Mesenchymal stem cell (in vitro differentiated cells and primary cell): ENCODE measurements at places on chromosomes 2 and 18.

DNA sequence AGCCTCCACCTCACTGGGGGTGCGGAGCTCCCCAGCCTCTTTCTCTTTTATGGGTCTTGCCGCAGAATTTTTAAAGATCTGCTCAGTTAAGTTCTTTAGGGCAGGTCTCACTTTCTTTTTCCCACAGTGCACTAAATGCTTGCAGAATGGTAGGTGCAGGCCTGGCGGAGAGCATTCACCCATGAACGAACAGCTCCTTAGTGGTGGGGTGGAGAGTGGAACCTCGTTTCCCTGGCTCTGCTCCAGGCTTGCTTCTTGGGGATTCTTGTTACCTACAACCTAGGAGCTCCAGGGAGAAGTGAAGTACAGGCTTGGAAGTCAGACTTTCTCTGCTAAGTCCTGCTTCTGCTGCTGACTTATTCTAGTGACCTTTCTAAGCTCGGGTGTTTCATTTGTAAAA is 70.3 kb upstream of the PXDN start:
- no peak for DNase-seq

DNA sequence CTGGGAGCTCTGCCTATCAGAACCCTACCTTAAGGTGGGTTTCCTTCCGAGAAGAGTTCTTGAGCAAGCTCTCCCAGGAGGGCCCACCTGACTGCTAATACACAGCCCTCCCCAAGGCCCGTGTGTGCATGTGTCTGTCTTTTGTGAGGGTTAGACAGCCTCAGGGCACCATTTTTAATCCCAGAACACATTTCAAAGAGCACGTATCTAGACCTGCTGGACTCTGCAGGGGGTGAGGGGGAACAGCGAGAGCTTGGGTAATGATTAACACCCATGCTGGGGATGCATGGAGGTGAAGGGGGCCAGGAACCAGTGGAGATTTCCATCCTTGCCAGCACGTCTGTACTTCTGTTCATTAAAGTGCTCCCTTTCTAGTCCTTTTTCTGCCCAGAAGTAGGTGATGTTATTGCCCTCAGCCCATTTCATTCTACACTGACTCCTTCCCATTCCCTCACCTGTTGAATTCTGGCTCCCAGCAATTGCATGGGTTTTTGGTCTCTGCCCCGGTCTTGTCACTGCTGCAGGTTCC is 6.5 kb downstream of the TMEM37 start:
- DNase-seq: no peak

DNA sequence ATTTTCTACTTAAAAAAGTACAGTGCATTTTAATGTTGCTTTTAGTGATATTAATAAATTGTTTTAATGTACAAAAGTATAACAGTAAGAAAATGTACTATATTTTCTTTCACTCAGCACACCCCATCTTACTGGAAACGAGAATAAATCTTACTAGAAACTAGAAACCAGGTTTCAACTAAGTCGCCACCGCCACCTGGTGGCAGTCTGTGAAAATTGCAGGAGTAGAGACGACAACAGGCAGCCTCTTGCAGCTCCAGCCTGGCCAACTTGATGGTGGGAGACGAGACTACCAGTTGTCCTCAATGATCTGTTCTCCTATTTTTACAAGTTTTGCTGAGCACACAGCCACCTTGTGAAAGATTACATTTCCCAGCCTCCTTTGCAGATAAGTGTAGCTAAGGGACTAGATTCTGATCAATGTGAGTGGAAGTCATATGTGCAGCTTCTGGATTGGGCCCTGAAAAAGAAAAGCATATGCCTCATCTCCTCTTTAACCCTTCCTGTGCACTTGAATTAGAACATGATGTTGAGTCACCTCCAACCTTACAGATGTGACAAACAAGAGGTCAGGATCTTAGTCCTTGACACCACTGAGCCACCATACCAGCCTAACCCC is 8.7 kb downstream of the OTOF start:
- peak; percentile 28 for DNase-seq

- no peak for DNase-seq
These were observed 15.8 kb upstream of the TRPM8 start for GRCh38 chr2:233901367-233901766.

GRCh38 chr18:57223144-57223870 is 76.4 kb downstream of the BOD1L2 start:
- no peak for DNase-seq

- DNase-seq: no peak
These were observed 401.3 kb downstream of the KCNJ3 start for GRCh38 chr2:155099784-155100183.

DNA sequence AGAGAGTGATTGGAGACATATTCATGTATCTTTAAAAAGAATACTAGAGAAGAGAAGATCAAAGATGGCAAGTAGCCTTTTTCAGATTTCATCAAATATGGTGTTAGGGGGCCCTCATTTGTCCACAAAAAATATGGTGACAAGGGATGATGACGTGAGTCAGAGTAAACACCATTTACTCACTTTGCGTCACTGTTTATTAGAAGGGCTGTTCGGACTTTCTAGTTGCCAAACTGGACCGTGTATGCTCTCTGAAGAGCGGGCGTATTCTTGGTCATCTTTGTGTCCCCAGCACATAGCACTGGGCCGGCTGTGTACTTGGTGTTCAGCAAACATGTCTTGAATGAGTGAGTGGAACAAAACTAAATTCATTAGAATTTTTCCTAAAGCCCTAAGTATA is 37.5 kb downstream of the TTC39C start:
- DNase-seq: peak; percentile 29

GRCh38 chr2:241208058-241208457 is 19.6 kb downstream of the ANO7 start:
- DNase-seq: no peak

DNA sequence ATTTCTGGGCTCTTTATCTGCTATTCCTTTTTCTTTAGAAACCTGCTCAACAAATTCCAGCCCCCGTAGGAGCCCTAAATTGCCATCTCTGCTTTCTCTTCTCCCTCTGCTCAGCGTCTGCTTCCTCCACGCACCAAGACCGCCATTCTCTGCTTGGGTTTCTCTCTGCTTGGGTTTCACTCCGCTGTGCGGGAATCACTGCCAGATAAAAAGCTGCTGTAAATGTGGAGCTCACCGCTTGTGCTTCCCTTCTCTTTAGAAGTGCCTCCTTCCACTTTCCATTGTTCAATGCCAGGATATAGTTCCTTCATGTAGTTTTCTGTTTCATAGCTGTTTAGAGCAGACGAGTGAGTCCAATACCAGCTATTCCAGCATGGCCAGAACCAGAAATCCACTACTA is 45.9 kb downstream of the TMEM237 start:
- no peak for DNase-seq

- no peak for DNase-seq
These were observed 110.9 kb upstream of the RND3 start for GRCh38 chr2:150598383-150598782.

DNA sequence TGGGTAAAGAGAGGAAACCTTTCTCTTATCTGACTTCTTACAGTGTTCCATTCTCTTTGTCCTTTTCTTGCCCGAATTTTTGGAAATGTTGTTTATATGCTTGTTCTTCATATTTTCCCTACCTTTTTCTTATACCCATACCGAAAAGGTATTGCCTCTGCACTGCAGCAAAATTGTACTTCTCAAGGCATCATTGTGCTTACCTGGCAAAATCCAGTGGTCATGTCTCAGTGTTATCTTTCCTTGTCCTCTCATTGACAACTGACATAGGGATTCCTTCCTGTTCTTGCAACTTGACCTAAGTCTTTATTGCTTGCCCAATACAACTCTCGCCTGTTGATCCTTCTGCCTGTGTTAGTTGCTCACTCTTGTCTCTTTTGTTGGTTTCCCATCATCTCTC is 842.2 kb downstream of the CNTNAP5 start:
- no peak for DNase-seq

GRCh38 chr2:61450144-61450543 is 20.7 kb downstream of the USP34 start:
- no peak for DNase-seq

DNA sequence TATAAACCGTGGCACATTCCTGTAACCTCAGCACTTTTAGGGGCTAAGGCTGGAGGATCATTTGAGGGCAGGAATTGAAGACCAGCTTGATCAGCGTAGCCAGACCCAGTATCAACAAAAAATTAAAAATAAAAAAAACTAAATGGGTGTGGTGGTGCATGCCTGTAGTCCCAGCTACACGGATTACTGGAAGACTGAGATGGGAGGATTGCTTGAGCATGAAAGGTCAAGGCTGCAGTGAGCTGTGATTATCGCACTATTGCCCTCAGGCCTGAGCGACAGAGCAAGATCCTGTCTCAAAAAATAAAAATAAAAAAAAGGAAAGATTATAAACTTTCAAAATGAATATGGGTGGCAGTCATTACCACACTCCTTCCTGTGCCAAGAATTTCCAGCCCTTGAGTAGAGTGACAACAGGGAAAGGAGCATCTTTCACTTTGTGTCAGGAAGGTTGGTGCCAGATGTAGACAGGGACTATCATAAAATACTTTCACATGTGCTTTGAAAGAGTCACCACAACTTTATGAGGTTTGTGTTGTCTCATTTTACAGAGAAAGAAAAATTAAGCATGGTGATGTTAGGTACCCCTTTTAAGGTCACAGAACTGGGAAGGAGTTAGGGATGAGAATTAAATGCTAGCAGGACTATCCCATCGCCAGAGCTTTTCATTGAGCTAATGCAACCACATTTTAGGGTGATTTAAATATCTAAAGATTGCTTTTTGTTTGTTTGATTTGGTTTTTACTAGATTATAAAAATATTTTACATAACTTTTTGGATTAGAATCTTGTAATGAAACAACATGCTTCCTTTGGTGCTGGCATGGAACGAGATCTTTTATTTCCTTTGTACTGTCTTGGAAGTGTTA is 1617.4 kb upstream of the ACVR2A start:
- DNase-seq: no peak

DNA sequence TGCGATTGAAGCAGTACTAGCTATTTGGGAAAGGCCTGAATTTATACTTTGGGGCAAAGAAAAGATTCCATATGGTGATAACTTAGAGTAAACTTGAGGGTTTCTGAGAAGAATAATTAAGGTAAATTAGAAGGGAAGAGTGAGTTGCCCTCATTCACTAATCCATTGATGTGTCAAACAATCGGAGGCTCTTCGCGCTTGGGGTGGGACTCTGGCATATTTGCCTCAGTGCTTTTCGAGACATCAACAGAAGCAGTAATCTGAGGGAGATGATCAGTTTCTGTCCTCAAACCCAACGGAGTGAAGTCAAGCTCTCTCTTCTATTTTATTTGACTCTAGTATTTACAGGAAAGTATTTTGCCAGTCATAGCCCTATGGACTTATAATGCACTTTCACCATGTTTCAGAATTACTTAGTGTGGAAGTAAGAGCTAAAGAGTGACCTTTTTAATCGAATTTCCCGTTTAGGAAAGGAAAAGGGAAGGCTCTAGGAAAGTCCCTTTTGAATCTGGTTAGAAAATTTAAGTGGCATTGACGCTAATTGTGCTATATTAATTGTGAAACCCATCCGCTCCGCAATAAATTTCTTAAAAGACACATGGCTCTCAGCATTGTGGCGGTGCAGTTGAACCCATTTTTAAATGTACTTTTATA is 1.3 kb downstream of the RAB10 start:
- DNase-seq: peak; percentile 27

GRCh38 chr2:101305035-101305434 is 3.5 kb downstream of the RNF149 start:
- DNase-seq: peak; percentile 16
